HuH-7.5 (cell line): ENCODE measurements at places on chromosomes 4 and X.

DNA sequence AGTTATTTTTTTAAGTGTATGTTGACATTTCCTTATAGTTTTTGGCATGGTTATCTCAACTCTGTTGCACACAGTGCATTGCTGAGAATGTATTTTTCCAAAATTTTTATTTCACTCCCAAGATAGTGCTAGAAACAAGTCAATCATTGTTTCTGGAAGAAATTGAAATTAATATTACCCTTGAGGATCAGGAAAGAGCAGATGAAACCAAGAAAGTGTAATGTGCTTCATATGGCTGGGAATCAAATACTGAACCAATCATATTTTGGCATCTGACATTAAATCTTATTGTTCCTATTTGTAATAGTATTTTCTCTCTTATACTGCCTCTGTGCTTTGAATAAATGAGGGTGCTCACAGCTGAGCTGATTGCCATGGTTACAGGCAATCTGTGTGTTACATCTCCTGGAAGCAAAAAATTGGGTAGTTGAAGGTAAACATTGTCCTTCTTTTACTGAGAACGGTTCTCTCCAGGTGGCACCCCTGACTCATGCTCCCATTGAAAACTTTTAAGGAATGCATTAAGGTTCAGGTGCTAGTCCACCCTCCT lies 358.2 kb upstream of the NR3C2 start:
- no peak for DNase-seq

GRCh38 chr4:39384563-39384962 lies 18.4 kb upstream of the RFC1 start:
- DNase-seq, result no peak

GRCh38 chr4:168119100-168119499 lies 26.8 kb downstream of the ANXA10 start:
- no peak for DNase-seq

GRCh38 chr4:69823481-69824186 lies 36.3 kb downstream of the SULT1E1 start:
- DNase-seq, result no peak

GRCh38 chrX:23134136-23134535 lies 134.4 kb downstream of the DDX53 start:
- DNase-seq, result no peak

GRCh38 chr4:47835494-47835893 lies 2.4 kb downstream of the CORIN start:
- DNase-seq, result no peak

- DNase-seq, result no peak
Observed at GRCh38 chr4:2141762-2142451, 82.8 kb downstream of the NAT8L start.

DNA sequence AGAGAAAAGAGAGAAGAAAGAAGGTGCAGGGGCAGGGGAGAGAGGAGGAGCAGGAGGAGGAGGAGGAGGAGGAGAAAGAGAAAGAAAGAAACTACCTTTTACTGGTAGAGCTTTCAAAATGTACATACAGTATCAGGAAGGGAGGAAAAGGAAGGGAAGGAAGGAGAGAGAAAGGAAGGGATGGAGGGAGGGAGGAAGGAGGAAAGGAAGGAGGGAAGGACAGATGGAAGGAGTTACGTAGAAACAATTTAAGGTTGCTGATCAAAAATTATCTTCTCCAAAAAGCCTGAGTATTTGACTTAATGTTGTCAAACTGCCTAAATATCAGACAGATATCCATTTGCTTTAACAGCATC lies 13.4 kb downstream of the TBC1D9 start:
- no peak for DNase-seq

GRCh38 chrX:116285501-116285900 lies 115.0 kb downstream of the AGTR2 start:
- no peak for DNase-seq

- peak; percentile 79 for DNase-seq
Observed at GRCh38 chrX:48897157-48897624, 377 bp downstream of the TIMM17B start.

DNA sequence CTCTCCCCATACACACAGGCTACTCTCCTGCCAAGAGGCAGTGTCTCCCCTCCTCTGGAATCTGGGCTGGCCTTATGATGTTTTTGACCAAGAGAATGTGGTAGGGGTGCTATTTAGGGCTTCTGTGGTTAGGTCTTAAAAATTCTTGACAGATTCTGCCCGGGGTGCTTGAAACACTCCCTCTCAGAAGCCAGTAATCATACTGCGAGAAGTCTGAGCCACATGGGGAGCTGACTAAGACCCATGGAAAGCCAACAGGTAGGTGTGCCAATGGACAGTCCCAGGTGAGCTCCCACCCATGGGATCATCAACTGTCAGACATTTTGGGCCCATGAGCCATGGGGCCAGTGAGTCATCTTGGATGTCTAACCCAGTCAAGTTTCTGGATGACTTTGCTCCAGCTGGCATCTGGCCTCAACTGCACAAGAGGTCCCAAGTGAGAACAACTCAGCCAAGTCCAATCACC lies 315.7 kb downstream of the FBXW7 start:
- DNase-seq, result no peak

GRCh38 chr4:153706519-153706918 lies 22.4 kb downstream of the TLR2 start:
- DNase-seq, result no peak

DNA sequence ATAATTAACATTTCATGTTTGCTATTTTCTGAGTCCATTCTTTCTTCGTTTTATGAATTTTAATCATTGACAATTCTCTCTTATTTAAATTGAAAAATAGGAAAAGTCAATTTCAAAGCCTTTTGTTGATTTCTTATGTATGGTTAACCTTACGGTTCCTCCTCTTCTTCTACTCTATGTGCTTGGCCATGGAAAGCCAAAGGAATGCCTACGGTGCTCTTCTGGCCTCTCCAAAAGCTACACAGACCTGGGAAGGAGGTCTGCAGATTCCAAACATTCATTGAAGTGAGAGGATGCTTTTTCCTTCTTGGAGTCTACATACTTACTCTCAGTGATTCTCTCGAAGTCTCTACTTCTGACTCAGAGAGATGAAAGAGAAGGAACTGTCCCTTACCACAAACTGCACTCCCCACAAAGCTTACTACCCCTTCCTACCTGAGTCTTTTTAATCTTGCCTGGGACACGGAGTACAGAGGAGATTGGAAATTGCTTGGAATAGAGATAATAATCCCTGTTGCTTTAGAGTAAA lies 863.1 kb upstream of the FTHL17 start:
- DNase-seq, result no peak

- no peak for DNase-seq
Observed at GRCh38 chr4:126180642-126181041, 865.9 kb downstream of the FAT4 start.

DNA sequence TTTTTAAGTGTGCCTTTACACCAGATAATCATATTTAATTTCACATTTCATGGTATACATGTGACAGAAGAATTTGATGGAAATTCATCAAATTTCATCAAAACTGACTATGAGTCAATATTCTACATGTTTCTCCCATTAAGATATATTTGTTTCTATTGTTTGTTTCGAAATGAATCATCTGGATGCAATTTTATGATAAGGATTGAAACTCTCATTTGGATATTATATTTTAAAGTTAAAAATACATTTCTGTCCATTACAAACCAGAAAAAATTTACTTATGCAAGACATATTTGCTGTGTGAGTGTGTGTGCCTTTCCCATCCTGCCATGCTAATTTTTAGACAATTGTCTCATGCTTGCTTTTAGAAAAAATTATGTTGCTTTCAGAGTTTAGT lies 52.2 kb downstream of the SULT1B1 start:
- no peak for DNase-seq

DNA sequence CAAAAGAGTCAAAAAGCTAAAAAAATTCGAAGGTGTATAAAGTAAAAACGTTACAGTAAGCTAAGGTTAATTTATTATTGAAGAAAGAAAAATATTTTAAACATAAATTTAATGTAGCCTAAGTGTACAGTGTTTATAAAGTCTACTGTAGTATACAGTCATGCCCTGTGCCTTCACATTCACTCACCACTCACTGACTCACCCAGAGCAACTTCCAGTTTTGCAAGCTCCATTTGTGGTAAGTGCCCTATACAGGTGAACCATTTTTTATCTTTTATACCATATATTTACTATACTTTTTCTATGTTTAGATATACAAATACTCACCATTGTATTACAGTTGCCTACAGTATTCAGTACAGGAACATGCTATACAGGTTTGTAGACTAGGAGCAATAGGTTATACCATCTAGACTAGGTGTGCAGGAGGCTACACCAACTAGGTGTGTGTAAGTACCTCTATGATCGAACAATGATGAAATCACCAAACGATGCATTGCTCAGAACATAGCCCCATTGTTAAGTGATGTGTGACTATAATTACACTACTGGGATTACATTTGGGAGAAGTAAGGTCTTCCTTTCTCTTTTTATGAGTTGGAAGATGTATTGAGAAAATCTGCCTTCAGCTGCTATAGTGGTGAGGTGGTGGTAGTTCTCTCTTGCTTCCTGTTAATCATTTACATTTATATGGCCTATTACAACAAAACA lies 27.2 kb downstream of the TMSB4X start:
- no peak for DNase-seq

DNA sequence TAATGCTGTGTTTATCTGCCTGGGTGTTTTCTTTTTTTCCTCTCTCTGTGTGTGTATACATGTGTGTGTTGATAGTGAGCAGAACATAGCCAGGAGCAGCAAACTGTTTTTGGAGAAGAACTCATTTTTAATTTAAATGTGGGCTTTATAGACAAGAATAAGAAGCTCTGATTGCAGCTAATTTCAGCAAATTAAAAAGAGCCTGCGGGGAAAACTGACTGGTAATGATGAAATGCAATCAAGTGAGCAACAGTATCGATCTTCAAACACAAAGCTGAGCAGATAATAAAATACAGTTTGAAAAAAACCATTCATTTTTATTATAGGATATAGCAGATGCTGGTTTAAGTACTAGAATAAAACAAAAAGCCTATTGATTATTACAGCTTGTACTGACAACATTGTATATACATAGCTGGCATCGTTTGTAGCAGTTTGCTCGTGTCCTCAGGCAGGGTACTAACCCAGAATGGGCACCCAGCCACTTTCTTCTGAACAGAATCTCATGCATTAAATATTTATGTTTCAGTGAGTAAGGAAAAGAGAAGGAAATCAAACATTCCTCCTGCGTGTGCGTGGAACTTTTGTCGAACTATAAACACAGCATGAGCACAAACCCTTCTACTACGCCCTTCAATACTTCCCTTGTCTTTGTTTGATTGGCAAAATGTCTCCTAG lies 73.5 kb upstream of the ZFP42 start:
- DNase-seq, result no peak

DNA sequence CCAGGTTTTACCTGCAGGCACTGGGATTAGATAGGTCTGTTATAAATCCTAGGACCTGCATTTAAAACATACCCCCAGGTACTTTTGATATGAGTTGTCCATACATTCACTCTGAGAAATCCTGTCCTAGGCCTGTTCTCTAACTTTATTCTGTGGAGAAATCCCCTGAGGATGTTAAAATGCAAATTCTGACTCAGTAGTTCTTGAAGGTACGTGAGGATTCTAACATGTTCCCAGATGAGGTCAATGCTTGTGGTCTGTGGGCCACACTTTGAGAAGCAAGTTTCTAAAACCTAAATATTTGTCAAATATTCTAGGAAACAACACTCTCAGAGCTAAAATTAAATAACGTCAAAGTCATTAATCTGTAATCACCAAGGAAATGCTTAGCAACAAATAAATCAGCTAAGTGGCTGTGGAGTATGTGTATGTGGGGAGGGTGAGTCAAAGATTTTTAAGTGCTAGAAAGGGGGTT lies 101.3 kb upstream of the MAGEB16 start:
- DNase-seq, result no peak

DNA sequence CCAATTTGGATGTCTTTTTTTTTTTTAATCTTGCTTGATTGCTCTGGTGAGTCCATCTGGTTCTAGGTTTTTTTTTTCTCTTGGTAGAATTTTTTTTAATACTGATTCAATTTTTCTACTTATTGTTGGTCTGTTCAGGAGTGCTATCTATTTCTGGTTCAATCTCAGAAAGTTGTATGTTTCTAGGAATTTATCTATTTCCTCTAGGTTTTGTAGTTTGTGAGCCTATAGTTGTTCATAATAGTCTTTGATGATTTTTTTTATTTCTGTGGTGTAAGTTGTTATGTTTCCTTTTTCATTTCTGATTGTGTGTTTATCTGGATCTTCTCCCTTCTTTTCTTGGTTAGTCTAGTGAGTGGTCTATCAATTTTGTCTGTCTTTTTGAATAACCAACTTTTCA lies 129.6 kb downstream of the FAM13A start:
- DNase-seq, result no peak

GRCh38 chr4:154707877-154708276 lies 35.9 kb upstream of the LRAT start:
- DNase-seq, result no peak

DNA sequence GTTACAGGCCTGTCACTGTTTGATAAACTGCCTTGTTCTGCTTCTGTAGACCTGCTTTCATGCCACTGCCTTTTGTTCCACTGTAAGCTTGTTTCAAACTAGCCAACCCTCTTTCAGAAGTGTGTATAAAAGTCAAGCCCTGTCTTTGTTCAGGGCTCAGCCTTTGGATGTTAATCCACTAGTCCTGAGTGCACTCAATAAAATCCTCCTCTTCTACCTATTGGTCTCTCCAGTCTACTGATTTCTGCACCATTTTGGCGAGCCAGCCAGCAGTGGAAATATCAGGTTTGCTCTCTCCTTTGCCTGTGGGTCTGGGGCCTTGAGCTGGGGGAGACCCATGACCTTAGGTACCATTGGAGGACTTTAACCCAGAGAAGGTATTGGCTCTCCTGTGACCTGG lies 901.6 kb upstream of the NDST4 start:
- no peak for DNase-seq

- no peak for DNase-seq
Observed at GRCh38 chr4:83075311-83076095, 39.0 kb downstream of the PLAC8 start.

DNA sequence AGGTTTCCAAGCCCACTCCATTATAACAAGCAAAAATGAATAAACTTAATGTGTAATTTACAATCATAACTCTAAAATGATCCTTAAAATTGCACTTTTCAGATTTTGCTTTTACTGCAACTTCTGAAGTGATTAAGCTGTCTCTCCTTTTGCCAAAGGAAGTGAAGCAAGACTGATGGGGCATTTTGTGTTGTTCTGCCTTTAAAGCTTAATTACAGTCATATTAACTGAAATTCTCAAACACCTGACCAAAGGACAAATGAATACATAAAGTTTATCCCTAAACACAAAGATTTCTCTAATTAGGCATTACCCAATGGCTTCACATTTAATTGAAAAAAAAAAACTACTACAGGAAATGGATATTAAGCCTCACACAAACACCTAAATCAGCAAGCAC lies 101.8 kb downstream of the ATP11C start:
- DNase-seq, result no peak

- DNase-seq, result no peak
Observed at GRCh38 chr4:52884994-52885393, 22.9 kb downstream of the RASL11B start.

DNA sequence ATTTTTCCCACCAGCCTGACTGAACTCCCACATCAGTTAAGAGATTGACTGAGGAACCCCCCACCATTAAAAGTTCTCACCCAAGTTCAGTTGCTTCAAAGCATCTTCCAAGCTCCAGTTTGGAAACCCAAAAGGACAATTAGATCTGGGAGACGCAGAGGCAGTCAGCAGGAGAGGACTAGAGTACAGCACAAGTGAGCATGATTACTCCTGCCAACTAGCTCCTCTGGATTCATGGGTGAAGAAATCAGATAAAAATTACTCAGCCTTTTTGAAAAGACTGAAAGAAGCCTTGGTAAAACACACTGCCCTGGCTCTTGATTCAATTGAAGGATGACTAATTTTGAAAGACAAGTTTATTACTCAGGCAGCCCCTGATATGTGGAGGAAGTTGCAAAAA lies 297.5 kb downstream of the ADAM29 start:
- no peak for DNase-seq

- peak; percentile 33 for DNase-seq
Observed at GRCh38 chr4:184472614-184473498, 1.5 kb downstream of the IRF2 start.
